ENCODE measurements at places on chromosomes 12 and 14.
A peak's percentile ranks its signal among the peaks of the same experiment; 100 is the strongest.

- DNase-seq, result peak; percentile 2
Measured at GRCh38 chr14:62694075-62694474, 351.2 kb downstream of the KCNH5 start.

GRCh38 chr14:71959055-71959454 lies 26.8 kb downstream of the RGS6 start:
- DNase-seq, result no peak

DNA sequence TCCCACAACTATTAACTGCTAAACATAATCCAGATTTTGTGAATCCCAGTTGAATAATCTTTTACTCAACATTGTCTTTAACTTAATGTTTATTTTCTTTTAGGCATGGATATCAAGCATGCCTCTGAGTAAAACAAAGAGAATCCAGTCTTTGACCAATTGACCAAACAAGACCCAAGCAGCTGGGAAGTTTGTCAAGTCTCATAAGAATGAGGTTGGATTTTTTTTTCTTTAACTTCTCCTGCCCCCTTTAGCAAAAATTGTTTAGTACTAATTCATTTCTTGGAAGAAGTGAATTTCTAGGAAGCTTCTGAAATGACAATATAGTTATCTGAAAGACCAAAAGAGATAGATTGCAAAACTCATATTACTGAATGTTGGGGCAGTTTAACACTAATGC lies 89.9 kb downstream of the OTOGL start:
- DNase-seq, result peak; percentile 95

GRCh38 chr12:6167327-6168280 lies 32.6 kb upstream of the CD9 start:
- peak; percentile 96 for DNase-seq

DNA sequence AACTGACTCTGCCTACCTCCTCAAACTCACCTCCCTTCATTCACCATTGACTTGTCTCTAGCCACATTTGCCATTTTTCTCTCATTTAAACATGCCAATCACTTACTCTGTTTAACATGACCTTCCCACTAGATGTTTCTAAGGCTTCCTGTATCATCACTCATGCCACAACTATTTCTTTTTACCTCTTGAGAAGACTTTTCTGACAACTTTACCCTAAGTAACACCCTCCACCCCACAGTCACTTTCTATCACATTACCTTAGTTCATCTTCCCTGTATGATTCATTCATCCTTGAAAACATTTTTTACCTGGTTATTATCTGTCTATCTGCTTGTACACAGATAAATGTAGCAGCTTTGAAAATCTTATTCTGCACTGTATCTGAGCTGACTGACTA lies 19.4 kb downstream of the PLCZ1 start:
- DNase-seq, result no peak

DNA sequence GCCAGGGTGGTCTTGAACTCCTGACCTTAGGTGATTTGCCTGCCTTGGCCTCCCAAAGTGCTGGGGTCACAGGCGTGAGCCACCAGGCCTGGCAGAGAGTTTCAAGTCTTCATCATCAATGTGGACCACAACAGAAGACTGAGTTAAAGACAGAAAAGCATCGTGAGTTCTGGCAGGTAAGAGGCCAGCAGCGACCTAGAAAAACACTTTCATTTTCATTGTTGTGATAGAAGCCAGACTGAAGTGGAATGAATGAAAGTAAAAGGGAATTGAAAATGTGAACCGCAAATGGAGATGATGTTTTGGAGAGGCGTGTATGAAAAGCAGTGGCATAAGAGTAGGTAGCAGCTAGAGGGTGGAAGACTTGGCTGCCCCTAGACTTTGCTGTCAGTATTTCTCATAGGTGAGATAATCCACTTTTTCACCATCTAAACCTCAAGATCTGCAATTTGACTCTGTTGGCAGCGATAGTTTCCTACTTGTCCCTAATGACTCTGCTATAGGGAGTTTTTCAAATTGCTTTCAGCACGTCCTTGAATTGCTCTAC lies 47.1 kb upstream of the PLEKHA5 start:
- DNase-seq, result no peak

- DNase-seq, result no peak
Measured at GRCh38 chr14:94042433-94043091, 16.4 kb downstream of the OTUB2 start.

DNA sequence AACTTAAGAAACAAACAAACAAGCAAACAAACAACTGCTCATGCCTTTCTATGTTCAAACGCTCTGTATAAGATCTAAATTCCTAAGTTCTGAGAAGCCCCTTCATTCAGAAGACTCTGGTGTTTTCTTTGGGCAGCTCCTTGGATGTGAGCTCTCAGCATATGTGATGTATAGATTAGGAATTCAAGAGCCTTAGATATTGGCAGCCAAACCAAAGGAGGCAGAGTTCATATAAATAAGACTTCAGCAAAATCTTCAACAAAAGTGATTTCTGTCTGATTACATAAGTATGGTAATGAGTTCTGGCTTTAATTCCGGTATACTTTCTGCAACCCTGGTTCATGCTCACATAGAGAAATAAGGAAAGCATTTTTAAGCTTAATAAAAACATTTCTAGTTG lies 145.6 kb downstream of the DYRK2 start:
- DNase-seq, result peak; percentile 69

DNA sequence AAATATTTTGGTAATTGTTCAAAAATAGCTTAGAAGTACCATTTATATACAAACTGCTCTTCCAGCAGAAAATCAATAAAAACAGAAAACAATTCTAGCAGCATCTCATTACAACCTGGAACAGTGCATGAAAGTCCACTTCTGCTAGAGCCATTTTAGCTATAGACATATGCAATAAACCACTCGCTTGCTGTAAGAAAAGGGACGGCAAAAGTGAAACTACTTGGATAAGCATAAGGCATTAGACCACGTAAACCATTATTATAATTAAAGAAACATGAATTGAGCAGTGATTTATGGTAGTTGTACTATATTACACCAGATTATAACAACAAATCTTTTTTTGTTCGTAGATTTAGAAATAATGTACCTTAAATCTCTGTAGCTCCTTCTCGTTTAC lies 48.7 kb downstream of the LRIG3 start:
- DNase-seq, result peak; percentile 55

- DNase-seq, result no peak
Measured at GRCh38 chr12:100414739-100415138, 57.9 kb downstream of the SLC17A8 start.

DNA sequence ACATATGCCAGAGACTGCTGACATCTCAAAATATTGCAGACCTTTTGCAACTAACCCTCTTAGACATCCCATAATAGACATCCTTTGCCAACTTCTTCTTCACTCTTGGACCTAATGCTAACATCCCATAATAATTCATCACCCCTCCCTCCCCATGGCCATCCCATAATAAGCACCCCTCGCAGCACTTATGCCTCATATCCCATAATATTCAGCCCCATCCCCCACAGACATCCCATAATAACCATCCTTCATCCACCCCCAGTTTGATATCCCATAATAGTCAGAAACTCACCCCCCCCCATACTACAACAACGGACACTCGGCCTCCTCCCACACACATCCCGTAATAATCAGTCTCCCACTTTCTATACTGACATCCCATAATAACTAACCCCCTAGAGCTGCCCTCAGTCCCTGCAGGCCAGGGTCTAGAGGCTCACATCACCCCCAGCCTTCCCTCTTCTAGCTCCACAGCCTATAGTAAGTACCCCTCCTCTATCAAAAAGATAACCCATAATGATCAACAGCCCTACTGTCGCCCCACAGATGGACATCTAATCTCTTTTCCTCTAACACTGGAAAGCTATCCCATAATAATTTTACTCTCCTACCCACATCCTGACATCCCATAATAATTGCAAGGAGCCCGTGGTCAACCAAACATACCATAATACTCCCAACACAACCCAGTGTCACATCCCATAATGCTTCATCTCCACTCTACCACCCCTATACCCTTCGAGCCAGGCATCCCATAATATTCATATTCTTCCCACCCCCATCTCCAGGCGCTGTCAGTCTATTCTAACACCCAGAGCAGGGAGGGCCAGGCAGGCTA lies 792 bp upstream of the CHD4 start:
- DNase-seq, result peak; percentile 55

- peak; percentile 50 for DNase-seq
Measured at GRCh38 chr12:58919231-58920101, 838 bp downstream of the LRIG3 start.

GRCh38 chr14:58200480-58200841 lies 512 bp downstream of the ACTR10 start:
- no peak for DNase-seq

DNA sequence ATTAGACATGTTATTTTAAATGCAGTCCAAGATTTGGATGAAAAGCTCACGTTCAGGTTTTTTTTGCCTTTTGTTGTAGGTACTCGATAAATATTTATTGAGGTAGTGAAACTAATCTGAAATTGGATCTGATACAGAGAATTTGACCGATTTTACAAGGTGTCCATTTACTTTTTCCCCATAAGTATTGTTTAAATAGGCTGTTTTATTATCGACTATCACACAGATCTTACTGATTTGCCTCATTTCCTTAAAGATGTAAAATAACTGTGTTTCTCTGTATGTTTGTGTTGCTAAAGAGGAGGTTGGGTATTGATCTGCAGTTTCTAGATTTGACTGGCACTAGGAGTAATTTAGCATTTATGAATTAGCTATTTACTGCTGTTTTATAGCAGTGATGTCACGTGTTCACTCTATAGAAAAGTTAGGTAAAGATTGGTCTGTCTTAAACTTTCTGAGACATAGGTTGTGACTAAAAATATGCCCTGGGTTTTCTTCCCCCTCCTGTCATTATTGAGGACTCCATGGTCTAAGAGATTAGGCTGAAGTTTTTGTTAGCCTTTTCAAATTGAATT lies 3.5 kb downstream of the RAP1B start:
- no peak for DNase-seq

DNA sequence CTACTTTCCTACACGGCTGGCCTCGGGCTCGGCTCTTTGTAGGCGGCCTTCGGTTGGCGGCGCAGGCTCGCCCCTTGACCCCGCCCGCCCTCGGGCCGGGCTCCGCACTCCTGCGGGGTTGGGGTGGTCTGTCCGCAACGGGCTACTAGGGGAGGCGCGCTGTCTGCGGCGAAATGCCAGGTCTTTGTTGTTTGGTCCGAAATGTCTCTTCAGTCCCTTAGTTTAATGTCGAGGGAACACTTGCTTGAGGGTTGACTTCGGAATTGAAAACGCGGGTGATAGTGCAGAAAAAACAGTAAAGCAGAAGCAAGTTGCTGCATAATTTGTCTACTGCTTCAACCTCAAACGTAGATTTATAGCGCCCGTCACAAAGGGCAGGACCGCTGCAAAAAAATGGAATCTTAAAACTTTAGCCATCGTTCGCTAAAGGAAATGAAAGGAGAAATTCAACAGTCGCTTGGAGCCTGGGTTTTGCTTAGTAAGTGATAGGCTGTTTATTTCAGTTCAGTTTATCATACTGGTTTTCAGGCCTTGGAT lies 390 bp downstream of the JKAMP start:
- peak; percentile 51 for DNase-seq

- DNase-seq, result peak; percentile 58
Measured at GRCh38 chr14:59678352-59678751, 101.7 kb upstream of the CCDC175 start.

GRCh38 chr12:101743242-101743641 lies 4.0 kb upstream of the SYCP3 start:
- no peak for DNase-seq

DNA sequence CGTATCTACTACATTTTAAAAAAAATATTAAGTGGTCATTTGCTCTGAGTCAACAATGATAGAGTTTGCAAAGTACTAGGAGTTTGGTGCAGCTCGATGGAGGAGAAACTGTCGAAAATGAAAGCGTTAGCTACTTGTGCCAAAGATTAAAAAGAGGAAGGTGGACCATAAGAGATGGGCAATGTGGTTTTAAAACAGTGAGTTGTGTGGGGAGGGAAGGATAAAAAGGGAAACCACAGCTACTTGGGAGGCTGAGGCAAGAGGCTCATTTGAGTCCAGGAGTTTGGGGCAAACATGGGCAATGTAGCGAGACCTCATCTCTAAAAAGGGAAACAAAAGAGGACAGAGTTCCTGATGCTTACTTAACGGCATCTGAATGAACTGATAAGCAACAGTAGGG lies 18.2 kb upstream of the STRAP start:
- DNase-seq, result no peak

All from EH (cell line).